ENCODE measurements at places on chromosomes 1 and 21.

GRCh38 chr21:31558962-31559367 is 100.5 kb upstream of the SOD1 start:
- peak; percentile 74 for DNase-seq

DNA sequence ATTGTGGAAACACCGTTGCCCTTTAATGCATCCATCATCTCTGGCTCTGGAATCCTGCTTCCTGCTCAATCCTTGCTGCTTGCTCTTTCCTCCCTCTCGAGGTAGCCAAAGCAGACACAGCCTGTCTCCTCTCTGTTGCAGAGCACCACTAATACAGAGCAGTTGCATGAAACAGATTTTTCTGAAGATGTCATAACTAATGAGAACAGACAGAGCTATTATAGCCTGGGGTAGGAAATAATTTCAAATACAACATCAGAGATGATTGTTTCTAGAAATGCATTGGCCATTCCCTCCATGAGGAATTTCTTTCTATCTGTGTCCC is 23.3 kb upstream of the ACBD6 start:
- DNase-seq = no peak

DNA sequence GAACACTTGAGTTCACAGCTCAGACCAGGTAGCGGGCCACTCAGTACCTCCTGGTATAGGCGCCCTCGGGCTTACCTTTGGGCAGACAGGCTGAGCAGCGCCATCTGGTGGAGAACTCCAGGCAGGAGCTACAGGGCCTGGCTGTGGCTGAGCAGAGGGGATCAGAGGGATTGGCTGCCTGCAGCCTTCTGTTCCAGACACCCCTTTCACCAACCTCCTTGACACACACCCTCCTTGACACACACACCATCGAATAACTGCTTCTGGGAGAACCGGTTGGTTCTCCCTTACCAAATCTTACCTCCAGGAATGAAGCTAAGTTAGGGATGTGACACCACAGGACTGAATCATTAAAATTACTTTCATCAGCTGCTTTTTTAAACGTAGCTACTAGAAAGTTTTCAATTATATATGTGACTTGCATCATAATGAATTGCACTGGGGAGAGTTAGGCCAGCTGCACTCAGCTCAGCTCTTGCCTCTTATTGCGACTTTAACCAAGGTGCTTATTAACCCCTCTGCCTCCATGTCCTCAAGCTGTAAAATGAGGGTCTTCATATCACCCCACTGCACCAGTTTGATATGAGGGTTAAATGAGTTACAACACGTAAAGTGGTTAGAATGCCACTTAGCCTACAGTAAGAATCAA is 6.6 kb downstream of the LIN28A start:
- DNase-seq = peak; percentile 79

- DNase-seq = no peak
These were observed 162.0 kb upstream of the C1orf174 start for GRCh38 chr1:4062041-4062440.

- DNase-seq = no peak
These were observed 49.6 kb downstream of the CTTNBP2NL start for GRCh38 chr1:112445596-112445995.

DNA sequence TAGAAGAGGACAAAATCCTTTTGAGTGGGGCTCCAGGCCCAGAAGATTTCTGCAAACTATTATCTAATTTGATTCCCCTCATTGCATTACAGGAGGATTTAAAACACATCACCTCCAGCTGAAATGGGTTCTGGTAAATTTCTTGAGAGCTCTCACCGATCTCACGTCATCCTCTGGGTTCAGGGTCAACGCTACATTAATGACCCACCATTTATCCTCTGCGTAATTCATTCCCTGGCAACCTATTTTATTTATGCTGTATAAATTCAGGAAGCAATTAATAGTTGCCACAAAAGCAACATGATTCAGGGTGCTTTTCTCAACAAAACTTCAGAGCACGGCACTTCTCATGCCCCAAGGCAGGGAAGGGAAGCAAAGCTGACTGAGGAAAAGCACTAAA is 38.9 kb downstream of the LMX1A start:
- DNase-seq = no peak

DNA sequence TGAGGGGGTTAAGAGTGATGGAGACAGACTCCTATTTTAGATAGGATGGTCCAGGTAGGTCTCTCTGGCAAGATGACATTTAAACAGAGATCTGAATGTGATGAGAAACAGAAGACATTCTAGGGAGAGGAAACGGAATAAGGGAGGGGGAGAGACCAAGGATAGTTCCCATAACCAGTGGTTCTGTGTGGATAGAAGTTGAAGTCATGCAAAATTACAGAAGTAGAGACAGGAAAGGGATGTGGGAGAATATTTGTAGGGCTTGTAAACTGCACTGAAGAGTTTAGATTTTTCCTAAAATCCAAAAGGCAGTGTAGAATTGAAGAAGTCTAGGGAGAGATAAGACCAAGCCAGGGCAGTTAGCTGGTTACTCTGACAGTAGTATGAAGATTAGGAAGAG is 200.6 kb downstream of the GRIK1 start:
- DNase-seq = no peak

DNA sequence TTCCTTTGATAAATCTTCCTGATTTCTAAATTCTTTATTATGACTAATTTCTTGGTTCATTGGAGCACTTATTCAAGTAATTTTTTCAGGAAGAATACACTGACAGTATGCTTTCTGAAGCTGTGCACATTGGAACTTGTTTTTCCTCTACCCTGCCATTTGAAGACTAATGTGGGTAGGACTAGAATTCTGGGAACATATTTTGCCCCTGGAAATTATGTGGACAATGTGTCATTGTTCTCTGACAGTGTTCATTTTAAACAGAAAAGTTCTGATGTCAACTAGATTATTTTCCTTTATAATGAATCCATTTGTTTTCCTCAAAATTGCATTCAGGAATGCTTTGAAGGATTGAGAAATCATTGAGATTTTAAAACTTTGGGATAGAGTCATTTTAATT is 34.8 kb upstream of the ST6GALNAC5 start:
- no peak for DNase-seq

DNA sequence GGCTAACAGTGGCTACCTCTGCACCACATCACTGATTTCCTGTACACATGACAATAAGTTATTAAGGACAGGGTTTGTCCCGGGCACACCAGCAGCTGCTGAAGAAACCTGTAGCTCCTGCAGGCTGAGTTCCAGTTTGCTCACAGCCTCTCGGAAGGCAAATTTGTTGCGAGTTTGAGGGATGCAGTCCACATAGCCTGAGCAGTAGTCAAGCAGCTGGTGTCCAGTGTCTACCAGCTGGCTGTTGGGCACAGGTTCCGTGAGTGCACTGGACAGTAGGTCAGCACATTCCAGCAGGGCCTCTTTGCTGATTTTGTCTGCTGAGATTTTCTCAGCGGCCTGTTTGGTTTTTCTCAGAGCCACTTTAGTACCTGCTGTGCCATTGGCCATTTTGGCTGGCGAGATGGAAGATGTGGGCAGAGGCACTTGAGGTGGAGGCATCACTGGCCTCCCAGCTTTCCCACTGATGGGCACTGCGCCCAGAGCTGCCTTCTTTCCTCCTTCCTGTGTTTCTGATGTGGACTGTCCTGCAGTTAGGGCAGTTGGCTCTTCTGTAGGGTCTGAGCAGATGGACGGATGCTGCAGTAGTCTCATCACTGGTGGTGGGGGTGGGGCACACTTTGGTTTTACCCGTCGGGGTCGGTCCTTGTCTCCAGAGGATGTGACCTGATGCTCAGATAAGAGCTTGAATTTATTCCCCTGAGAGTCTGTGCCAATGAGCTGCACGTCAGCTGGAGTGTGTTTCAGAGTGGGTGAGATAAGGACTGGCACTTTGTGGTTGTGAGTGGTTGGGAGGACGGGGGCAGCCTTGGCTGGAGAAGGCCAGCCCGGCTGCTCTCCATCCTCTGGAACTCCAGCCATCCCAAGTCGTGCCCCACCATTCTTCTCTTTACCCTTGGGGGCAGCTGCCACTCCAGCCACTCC is 26.1 kb downstream of the TOR3A start:
- DNase-seq = no peak

GRCh38 chr1:22737374-22738068 is 26.9 kb downstream of the EPHB2 start:
- DNase-seq = no peak

- DNase-seq = peak; percentile 29
These were observed at the start of gene TTC22 for GRCh38 chr1:54800899-54801759. Gene TTC22 (minus strand): TSS chr1:54801323. CDS start chr1:54801163, 160 bp downstream.

GRCh38 chr1:25958465-25958864 is 39.4 kb downstream of the PAFAH2 start:
- no peak for DNase-seq

GRCh38 chr1:88773540-88774150 is 89.6 kb downstream of the PKN2 start:
- DNase-seq = no peak

DNA sequence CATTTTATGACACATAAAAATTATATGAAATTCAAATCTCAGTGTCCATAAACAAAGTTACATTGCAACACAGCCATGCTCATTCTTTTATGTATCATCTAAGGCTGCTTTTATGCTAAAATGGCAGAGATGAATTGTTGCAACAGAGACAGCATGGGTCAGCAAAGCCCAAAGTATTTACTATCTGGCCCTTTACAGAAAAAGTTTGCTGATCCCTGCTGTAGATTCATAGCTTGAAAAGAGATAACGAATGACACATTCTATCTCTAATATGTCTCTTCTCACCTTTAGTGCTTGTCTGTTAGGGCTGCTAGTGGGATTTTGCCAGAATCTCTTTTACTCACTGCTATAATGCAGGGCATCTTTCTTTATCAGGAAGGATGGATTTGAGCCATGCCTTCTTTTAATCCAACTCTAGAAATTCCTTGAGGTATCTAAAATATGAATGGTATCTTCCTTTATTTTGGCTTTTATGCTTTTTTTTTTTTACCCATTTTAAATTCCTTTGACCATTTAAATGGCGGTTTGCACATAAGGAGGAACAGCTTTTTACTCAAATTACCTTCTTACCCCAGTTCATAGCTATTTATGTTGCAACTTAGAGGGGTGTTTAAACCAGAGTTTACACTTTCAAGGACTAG is 598.2 kb downstream of the PLPP3 start:
- no peak for DNase-seq

- no peak for DNase-seq
These were observed 18.1 kb upstream of the ARHGAP29 start for GRCh38 chr1:94255476-94255875.
